ENCODE measurements at places on chromosomes 6 and 20. TPM values are rescaled to one million over a fixed set of nuclear protein-coding genes. Genes with fewer than 3 reads are reported as not detected.

FAM162B gene
- 0.30 TPM for total RNA-seq

SIRPD gene
- not detected for total RNA-seq

FOXO3 gene
- total RNA-seq, result 41.8 TPM

MROH8 gene
- 1.1 TPM for total RNA-seq

HNF4A gene
- not detected for total RNA-seq

NRSN2 gene
- 17.5 TPM for total RNA-seq

THBD gene
- 27.5 TPM for total RNA-seq

CD93 gene
- total RNA-seq, result 6.0 TPM

TRIM15 gene
- total RNA-seq, result not detected

SLCO4A1 gene
- not detected for total RNA-seq

OXT gene
- not detected for total RNA-seq

CNR1 gene
- total RNA-seq, result not detected

PPP1R3G gene
- 1.3 TPM for total RNA-seq

OR2H1 gene
- not detected for total RNA-seq

CLPSL1 gene
- total RNA-seq, result not detected

FLRT3 gene
- total RNA-seq, result 2.6 TPM

QRSL1 gene
- total RNA-seq, result 5.0 TPM

PSORS1C2 gene
- total RNA-seq, result not detected

RAET1L gene
- total RNA-seq, result not detected

TCF21 gene
- total RNA-seq, result 3.5 TPM

PBOV1 gene
- total RNA-seq, result not detected

GSTA5 gene
- not detected for total RNA-seq

OTOR gene
- total RNA-seq, result not detected

SLC22A7 gene
- total RNA-seq, result not detected

AVP gene
- not detected for total RNA-seq

ANKS1A gene
- 5.9 TPM for total RNA-seq

CD24 gene
- 8.0 TPM for total RNA-seq

RUNX2 gene
- 0.70 TPM for total RNA-seq

GNL1 gene
- total RNA-seq, result 48.1 TPM

ZSCAN23 gene
- 0.94 TPM for total RNA-seq
